ENCODE measurements at places on chromosomes 12 and 14.
A peak's percentile ranks its signal among the peaks of the same experiment; 100 is the strongest.

- no peak for DNase-seq
These were observed 2.8 kb downstream of the TCP11L2 start for GRCh38 chr12:106305376-106305775.

DNA sequence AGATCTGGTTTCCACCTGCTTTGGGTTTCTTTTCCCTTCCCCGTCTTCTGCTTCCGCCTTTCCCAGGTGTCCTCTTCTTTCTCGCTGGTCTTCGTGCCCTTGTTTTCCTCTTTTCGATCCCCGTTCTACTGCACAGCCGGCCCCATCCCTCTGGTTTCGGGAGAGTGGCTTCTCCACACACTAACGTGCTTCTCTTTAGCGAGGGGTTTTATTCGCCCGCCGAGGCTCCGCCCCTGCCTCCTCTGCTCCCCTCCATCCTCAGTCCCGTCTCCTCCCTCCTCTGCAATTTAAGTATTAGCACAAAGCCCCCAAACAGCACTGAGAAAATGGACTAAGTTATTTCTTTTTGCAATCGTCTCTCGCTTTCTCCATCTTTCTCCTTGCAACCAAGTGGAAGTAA lies at the start of gene SLC7A8:
Gene SLC7A8, minus strand, starts transcription at position 182 of the 400 bp plus-strand sequence. CDS start 746 bp downstream, outside the sequence.
- DNase-seq, result peak; percentile 11

- peak; percentile 56 for DNase-seq
These were observed 119.2 kb downstream of the TBC1D30 start for GRCh38 chr12:64943686-64944085.

DNA sequence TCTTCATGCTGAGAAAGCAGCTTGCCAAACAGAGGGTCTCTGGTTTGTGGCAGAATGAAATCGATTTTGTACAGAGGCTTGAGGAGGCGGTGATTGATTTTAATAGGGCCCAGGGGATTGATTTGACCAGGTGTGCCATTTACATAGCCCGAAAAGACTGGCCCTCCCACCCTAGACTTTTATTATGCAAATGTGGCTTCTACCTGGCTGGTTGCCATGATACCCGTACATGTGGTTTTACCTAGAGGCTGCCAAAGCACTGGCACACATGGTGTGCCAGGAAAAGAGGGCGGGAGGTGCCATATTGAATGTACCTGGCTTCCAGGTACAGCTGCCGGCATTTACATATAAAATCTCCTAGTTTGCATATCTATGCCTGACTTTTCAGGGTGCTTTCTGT lies 18.0 kb upstream of the GUCY2C start:
- no peak for DNase-seq

DNA sequence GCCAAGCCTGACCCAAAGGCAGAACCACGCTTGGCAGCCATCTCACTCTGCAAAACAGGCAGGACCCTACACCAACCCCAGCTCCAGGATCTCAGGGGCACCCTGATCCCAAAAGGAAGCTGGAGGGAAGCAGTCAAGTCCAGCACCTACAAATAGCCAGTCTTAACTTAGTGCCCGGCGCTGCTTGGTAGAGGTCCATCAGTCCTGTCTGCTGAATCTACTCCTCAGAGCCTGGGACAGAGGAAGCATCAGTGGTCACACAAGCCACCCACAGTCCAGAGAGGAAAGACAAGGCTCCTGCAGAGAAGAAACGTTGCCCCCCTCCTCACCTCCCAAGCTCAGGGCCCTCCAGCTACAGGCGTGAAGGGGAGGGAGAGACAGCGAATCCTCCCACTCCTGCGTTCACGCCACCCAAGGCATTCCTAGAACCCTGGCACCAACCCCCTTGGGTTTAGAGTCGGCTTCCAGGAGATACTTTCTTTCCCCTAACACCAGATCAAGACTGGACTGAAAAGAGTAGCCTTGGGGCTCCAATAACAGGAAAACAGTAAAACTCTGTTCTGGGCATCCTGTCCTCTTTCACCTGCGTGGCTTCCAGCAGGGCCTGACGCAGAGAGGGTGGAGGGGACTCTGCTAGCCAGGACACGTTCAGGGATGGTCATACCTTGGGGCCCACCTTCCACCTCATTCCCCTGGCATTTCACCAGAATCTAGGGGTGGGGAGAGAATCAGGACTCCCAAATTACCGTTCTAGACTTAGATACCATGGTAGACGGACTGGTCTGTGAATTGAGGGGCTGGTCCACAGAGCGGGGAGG lies 1.2 kb downstream of the PXN start:
- DNase-seq, result no peak

- DNase-seq, result peak; percentile 64
These were observed 38.2 kb upstream of the STAB2 start for GRCh38 chr12:103548622-103549601.

- no peak for DNase-seq
These were observed 9.4 kb upstream of the CCDC175 start for GRCh38 chr14:59585891-59586554.

DNA sequence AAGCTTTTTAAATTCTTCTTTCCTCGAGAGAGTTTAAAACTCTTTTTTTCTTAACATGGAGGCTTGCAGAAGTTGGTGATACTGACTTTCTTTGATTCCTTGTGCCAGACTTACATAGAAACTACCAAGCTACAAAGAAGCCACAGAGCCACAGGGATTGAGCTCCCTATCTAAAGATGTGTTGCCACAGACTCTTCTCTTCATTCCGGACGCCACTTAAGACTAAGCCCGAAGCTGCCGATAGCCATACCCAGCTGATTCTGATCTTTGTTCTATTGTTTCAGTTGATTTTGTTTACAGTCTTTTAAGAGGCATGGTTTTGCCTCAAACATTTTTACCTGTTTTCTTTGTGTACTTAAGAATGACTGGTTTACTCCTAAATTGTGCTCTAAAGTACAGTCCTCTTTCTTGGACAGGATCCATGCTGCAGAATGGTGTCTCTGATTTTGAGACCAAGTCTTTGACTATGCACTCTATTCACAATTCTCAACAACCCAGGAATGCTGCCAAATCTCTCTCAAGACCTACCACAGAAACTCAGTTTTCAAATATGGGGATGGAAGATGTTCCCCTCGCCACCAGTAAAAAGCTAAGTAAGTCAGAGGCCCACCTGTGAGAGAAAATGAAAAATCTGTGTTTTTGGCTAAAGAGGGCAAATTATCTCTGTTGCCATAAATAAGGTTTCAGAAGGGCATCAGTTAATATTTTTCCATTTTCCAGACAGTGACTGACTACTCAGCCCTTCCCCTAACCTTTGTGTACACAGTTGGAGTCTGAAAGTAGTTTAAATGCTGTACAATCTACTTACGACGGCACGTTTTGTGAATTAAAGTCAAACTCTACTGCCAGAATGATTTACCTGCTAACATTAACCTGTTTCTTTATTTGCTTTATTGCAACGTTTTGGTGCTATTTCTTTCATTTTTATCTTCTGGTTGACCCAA lies 42.1 kb upstream of the KCNH3 start:
- DNase-seq, result no peak

GRCh38 chr12:53696655-53697331 lies 20.9 kb upstream of the ATP5MC2 start:
- no peak for DNase-seq

GRCh38 chr14:90512329-90512991 lies 115.6 kb downstream of the CALM1 start:
- DNase-seq, result no peak

DNA sequence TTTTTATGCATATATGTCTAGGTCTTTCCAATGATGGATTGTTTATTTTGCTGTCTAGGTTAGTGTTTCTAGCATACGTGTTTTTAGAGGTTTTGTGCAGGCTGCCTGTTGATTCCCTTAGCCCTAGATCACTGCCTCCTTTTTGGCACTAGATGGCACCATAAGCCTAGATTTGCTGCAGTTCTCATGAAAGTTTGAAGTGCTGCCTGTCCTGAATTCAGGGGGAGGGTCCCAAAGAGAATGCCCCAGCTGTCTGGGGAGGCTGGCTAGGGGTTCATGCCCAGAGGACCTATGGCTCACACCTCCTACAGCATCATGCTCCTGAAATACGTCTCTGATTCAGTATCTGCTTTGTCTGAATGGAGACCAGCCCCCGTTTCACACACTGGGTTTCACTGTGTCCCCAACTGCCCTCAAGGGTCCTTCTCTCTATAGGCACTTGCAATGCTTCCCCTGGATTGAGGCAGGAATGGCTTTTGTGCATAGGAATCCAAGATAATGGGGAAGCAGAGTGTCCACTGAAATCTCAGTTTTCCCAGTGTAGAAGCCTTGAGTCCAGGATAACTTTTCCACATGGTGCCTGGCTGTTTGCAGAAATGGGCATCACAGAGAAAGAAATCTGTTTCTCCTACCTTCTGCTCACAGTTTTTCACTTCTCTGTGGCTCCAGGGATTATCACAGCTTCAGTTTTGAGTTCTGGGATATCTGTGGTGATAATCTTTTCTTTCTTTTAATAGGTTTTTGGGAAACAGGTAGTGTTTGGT lies 14.2 kb upstream of the TXNRD1 start:
- DNase-seq, result peak; percentile 59

- no peak for DNase-seq
These were observed 50.5 kb downstream of the KITLG start for GRCh38 chr12:88529531-88530488.

DNA sequence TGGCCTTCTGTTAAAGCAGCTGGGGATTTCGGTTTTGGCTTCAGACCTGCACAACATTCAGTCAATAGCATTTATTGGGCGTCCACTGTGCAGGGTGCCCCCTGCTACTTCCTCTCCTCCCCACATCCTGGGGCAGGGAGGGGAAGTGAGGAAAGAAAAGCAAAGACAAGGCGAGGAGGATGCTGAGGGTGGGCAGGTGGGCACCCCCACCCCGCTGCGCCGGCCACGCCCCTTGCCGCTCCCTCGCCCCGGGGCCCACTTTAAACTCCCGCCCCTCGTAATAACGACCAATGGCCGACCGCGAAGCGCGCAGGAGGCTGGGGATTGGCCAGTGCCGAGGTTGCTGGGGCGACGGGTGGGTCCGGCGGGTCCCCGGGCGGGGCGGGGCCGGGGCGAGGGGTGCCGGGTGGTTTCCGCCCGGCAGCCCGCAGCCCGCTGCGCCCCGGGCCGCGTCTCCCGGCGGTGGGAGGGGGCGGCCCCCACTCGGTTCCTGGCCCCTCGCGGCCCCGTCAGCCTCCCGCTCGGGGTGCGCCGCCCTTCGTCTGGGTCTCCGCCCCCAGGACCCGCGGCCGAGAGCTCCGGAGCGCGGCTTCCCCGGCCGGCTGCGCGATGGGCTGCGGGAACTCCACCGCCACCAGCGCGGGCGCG lies at the start of gene C12orf75:
Gene C12orf75, plus strand, starts transcription at position 409 of the 648 bp plus-strand sequence. Its CDS starts 201 bp downstream, at position 610.
- DNase-seq, result peak; percentile 85

GRCh38 chr12:1934831-1935230 lies 16.4 kb upstream of the CACNA2D4 start:
- no peak for DNase-seq

Measured in fibroblast of skin of abdomen (primary cell).